ENCODE measurements at places on chromosomes 11 and 22. TPM values are rescaled to one million over a fixed set of nuclear protein-coding genes. Genes with fewer than 3 reads are reported as not detected.

Gene GPR152
- not detected for total RNA-seq

GRCh38 chr11:111206472-111206871 is 39.1 kb upstream of the POU2AF2 start:
- H3K27me3 ChIP-seq, result no peaks in the 10 kb centered on the region
- H3K27ac ChIP-seq, result peak overlapping the region; percentile 89
- no peak for DNase-seq
- H3K36me3 ChIP-seq, result no peaks in the 10 kb centered on the region

DNA sequence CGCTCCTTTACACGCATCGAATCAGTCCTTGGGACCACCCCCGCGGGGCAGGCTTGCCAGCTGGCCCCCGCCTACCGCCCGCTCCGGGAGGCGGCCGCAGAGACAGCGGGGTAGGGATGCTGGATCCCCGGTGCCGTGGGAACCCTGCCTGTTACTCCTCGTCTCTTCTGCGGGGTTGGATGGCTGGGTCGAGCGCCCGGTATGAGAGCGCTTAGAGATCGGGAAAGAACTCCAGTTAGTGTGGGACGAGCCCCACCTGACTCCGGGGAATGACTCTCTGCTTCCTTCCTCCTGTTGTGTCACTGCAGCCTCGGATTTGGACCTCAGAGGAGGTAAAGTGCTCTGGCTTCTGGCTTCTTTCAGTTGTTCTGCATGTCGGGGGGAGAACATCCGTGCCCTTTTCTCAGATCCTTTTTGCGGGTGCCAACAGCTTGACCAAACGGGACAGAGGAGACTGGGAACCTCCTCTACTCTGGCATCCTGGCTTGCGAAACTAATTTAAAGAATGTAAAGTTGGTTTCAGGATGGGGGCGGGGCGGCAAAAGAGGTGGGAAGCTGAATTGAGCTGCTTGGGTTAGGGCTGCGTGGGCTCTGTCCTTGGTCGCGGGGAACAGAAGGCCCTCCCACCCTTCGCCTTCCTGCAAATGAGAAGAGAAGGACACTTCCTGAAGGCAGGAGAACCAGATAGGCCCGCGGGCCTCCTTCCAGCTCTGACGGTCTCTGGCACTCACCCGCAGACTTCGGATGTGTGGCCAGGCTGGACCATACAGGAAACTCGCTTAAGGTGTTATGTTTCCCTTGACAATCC is 938 bp downstream of the LAYN start:
- peak; percentile 87 for DNase-seq
- H3K4me3 ChIP-seq, result peak overlapping the region; percentile 56
- H3K36me3 ChIP-seq, result peaks cover 6% of the 10 kb centered on the region
- no peaks in the 10 kb centered on the region for H3K4me1 ChIP-seq

DNA sequence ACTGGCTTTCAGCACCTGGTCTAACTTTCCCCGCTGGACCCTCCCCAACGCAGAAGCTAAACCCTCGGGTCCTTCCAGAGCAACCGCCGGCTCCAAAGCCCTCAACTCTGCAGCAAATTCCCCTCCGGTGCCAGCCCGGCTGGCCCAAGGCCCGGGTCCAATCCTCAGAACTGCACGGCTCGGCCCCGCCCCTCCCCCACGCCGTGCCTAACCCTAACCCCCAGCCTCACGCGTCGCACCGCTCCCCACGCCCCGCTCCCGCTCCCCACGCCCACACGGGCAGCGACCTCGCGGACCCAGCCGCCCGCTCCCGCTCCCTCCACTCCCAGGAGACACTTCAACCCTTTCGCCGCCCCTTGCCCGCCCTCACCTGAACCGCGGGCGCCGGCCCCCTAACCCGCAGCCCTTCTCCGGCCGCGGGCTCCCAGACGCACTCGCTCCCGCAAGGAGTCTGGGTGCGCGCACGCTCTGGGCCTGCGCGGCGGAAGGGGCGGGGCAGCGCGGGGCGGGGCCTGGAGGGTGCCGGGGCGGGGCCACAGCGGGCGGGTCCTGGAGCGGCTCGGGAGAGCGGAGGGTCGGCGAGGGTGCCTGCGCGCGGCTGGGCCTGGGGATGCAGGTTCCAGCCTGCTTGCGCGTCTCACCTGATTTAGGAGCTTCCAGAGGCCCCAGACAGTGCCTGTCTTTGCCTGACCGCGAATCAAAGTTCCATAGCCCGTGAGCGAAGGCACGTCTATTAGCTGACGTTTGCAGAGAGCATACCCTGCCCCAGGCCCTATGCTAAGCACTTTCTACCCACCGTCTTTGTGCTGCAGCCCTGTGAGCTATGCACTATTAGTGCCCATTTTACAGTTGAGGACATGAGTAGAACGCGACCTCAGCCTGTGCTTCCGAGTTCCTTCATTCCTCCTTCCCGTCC is at the start of gene NFRKB:
Gene NFRKB, minus strand, starts transcription at position 453 of the 916 bp plus-strand sequence. CDS start 2,729 bp downstream, outside the sequence.
- no peak within 1 kb of the TSS for H3K27ac ChIP-seq
- no peaks in the 10 kb centered on the region for H3K27me3 ChIP-seq
- peaks cover 3% of the 10 kb centered on the region for H3K36me3 ChIP-seq
- no peaks in the 10 kb centered on the region for H3K4me1 ChIP-seq
- peak; percentile 89 for DNase-seq

Gene FZD4
- total RNA-seq, result 91.2 TPM

GRCh38 chr22:27380855-27381254 is 420.7 kb downstream of the MN1 start:
- no peak for DNase-seq
- H3K27ac ChIP-seq, result no peak overlapping the region
- no peaks in the 10 kb centered on the region for H3K4me1 ChIP-seq
- H3K27me3 ChIP-seq, result no peaks in the 10 kb centered on the region
- no peaks in the 10 kb centered on the region for H3K36me3 ChIP-seq

GRCh38 chr11:69645801-69646492 is 5.0 kb downstream of the CCND1 start:
- no peaks in the 10 kb centered on the region for H3K27me3 ChIP-seq
- H3K4me1 ChIP-seq, result no peaks in the 10 kb centered on the region
- H3K27ac ChIP-seq, result no peak overlapping the region
- no peak overlapping the region for H3K4me3 ChIP-seq
- H3K36me3 ChIP-seq, result no peaks in the 10 kb centered on the region
- peak; percentile 54 for DNase-seq

DNA sequence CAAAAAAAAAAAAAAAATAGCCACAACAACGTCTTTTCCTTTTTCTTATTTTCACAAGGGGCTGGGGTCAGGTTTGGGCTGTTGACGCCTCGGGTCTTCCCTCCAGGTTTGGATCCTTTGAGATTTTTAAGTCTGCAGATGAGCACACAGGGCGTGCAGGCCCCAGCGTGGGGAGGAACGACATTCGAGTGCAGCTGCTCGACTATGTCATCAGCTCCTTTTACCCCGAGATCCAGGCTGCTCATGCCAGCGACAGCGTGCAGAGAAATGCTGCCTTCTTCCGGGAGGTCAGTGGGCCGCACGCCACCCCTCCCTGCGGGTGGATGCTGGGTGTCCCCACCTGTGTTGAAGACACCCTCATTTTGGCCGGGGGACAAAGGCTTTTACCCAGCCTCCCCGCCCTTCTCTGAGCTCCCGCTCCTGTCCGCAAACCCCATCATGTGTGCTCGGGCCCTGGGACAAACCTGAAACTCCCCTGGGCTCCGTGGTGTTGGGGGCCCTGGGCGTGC is 7.7 kb downstream of the SELENOO start:
- H3K36me3 ChIP-seq, result no peaks in the 10 kb centered on the region
- no peaks in the 10 kb centered on the region for H3K27me3 ChIP-seq
- H3K4me1 ChIP-seq, result no peaks in the 10 kb centered on the region
- H3K4me3 ChIP-seq, result no peak overlapping the region
- peak; percentile 41 for DNase-seq

DNA sequence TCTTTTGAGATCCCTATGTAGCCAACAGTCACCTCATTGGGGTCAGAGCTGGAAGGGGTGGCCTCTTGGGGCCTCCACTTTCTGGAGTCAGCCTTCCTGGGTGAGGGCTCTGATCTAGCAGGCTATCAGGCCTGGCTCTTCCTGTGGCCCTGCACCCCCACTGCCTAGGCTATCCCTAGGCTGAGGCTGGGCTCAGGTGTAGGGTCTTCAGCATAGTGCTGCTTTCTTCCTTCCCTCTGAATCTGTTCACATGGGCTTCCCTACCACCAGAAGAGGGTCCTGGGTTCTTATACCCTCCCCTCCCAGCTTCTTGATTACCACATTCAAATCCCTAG is 456 bp upstream of the SPI1 start:
- H3K27ac ChIP-seq, result no peak overlapping the region
- no peak for DNase-seq
- H3K4me1 ChIP-seq, result no peaks in the 10 kb centered on the region
- H3K27me3 ChIP-seq, result no peaks in the 10 kb centered on the region
- H3K4me3 ChIP-seq, result no peak overlapping the region
- H3K36me3 ChIP-seq, result no peaks in the 10 kb centered on the region

Gene MUC5B
- not detected for total RNA-seq

Gene TMEM121B
- total RNA-seq, result 0.87 TPM

GRCh38 chr22:23242473-23243001 is 62.2 kb downstream of the BCR start:
- H3K27me3 ChIP-seq, result no peaks in the 10 kb centered on the region
- no peak overlapping the region for H3K27ac ChIP-seq
- peak; percentile 40 for DNase-seq
- no peaks in the 10 kb centered on the region for H3K4me1 ChIP-seq

GRCh38 chr22:17241576-17242330 is 22.5 kb upstream of the ADA2 start:
- H3K27ac ChIP-seq, result no peak overlapping the region
- H3K4me1 ChIP-seq, result no peaks in the 10 kb centered on the region
- peak; percentile 61 for DNase-seq
- no peak overlapping the region for H3K4me3 ChIP-seq

Gene APOC3
- total RNA-seq, result not detected

Gene APOL2
- total RNA-seq, result 62.8 TPM

- no peak for DNase-seq
- H3K27me3 ChIP-seq, result no peaks in the 10 kb centered on the region
Measured at GRCh38 chr11:63503492-63503891, 2.4 kb upstream of the LGALS12 start.

GRCh38 chr22:29193021-29193420 is 12.7 kb upstream of the EMID1 start:
- no peaks in the 10 kb centered on the region for H3K36me3 ChIP-seq
- no peak overlapping the region for H3K4me3 ChIP-seq
- DNase-seq, result peak; percentile 33
- H3K27me3 ChIP-seq, result no peaks in the 10 kb centered on the region

GRCh38 chr22:20946080-20946986 is 20.7 kb upstream of the AIFM3 start:
- H3K27me3 ChIP-seq, result no peaks in the 10 kb centered on the region
- H3K4me1 ChIP-seq, result no peaks in the 10 kb centered on the region
- no peak overlapping the region for H3K4me3 ChIP-seq

GRCh38 chr11:134231958-134232659 is 7.6 kb downstream of the VPS26B start:
- H3K36me3 ChIP-seq, result no peaks in the 10 kb centered on the region
- no peak overlapping the region for H3K27ac ChIP-seq
- no peaks in the 10 kb centered on the region for H3K27me3 ChIP-seq

GRCh38 chr11:2683806-2684205 is 16.0 kb downstream of the KCNQ1OT1 start:
- no peaks in the 10 kb centered on the region for H3K27me3 ChIP-seq
- no peaks in the 10 kb centered on the region for H3K36me3 ChIP-seq

GRCh38 chr11:104090767-104091166 is 54.3 kb downstream of the DDI1 start:
- no peak for DNase-seq
- no peak overlapping the region for H3K4me3 ChIP-seq
- H3K4me1 ChIP-seq, result peaks cover 3% of the 10 kb centered on the region
- no peaks in the 10 kb centered on the region for H3K36me3 ChIP-seq
- no peaks in the 10 kb centered on the region for H3K27me3 ChIP-seq

DNA sequence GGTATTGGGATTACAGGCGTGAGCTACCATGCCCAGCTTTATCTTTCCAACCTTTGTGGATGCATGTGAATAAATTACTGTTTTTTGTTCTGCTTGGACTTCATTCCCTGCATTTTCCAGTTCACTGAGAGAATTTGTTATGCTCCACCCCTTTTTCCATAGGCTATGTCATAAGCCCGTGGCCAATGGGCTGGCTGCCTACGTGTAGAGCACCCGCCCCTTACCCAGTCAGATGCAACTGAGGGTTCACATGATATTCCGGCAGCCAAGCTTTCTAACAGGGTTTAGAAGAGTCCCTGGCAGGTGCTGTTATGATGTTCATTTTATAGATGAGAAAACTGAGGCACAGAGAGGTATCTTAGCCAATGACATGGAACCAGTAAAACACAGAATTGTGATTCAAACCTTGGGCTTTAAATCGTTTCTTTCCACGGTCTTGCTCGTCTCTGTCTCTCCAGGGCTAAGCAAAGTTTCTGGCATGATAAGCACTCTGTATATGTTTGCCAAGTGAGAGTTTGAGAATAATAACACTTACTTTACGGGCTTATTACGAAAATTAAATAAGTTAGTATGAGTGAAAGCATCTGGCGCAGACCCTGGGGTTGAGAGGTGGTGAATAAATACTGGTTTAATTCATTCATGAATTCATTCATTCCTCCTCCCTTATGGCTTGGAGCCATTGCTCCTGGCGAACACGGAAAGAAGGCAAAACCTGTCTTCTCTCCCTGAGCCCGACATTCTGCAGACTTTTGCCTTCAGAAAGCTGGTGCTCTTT is 42.4 kb upstream of the RASD2 start:
- no peak overlapping the region for H3K4me3 ChIP-seq
- no peaks in the 10 kb centered on the region for H3K36me3 ChIP-seq
- no peak for DNase-seq
- H3K4me1 ChIP-seq, result no peaks in the 10 kb centered on the region
- H3K27me3 ChIP-seq, result no peaks in the 10 kb centered on the region
- H3K27ac ChIP-seq, result no peak overlapping the region

GRCh38 chr11:19183646-19184045 is 18.1 kb downstream of the CSRP3 start:
- H3K4me1 ChIP-seq, result no peaks in the 10 kb centered on the region
- H3K4me3 ChIP-seq, result no peak overlapping the region
- no peaks in the 10 kb centered on the region for H3K27me3 ChIP-seq
- H3K36me3 ChIP-seq, result no peaks in the 10 kb centered on the region
- no peak overlapping the region for H3K27ac ChIP-seq

DNA sequence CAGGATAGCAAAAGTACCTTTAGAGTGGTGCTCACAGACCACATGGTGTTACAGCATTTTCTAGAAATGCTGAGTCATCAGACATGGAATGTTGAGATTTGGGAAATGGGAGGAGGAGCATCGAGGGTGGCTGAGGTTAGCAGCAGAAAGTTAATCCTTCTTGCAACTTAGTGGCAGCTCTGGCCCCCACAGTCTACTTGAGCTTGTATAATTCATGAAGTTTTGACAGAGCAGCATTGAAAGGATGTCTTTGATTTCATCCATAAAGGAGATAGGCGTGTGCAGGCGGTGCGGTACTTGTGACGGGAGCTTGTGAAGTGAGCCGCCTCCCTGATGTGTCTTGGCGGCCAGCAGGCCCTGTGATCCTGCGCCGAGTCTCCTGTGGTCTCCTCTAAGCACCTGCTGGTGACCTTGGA is 330.5 kb downstream of the TBC1D22A start:
- DNase-seq, result no peak
- no peak overlapping the region for H3K27ac ChIP-seq
- no peaks in the 10 kb centered on the region for H3K27me3 ChIP-seq

Gene KLHL22
- 19.1 TPM for total RNA-seq

Gene LRRC56
- 1.0 TPM for total RNA-seq

DNA sequence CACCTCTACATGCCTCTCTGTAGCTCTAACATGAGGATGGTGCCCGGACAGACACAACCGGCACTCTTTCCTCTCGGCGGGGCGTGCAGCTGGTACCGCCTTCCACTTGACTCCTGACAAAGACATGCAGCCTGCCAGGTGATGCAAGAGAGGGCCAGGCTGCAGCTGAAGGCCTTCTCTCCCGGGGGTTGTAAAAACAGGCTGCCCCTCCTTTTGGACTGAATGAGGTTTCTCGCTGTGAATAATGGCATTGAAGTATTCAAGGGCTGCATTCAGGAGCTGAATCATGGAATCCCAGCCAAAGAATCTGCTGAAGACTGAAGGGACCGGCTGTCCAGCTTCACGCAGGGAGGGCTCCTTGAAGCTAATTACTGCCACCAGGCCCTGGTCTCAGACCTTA is 110.9 kb downstream of the GALNT18 start:
- no peak for DNase-seq
- H3K27me3 ChIP-seq, result no peaks in the 10 kb centered on the region
- H3K27ac ChIP-seq, result no peak overlapping the region

All from aorta (tissue), 5 donors.